ENCODE measurements at places on chromosomes 1 and 21. TPM values are rescaled to one million over a fixed set of nuclear protein-coding genes. Genes with fewer than 3 reads are reported as not detected.

- no peak for DNase-seq
- H3K27ac ChIP-seq: no peak overlapping the region
- H3K36me3 ChIP-seq: peaks cover 3% of the 10 kb centered on the region
- no peaks in the 10 kb centered on the region for H3K4me1 ChIP-seq
These were observed 29.4 kb downstream of the FRRS1 start for GRCh38 chr1:99737016-99737415.

DNA sequence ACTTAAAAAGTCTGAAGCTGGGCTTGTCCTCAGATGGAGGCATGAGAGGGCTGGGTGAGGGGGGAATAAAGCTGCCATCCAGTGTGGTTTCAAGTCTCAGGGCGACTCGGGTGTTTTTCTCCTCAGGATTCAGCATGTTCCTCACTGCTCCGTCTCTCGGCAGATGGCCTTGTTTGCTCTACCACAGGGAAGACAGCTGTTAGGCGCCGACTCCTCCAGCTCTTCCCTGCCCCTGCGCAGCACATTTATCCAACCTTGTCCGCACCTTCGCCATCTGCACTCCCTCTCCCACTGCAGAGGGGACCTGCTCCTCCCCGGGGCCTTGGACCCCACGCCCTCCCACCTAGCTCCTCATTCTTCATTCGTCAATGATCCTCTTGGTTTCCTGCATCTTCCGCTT lies 16.6 kb upstream of the S100A11 start:
- no peaks in the 10 kb centered on the region for H3K27me3 ChIP-seq
- no peak overlapping the region for H3K27ac ChIP-seq
- H3K36me3 ChIP-seq: no peaks in the 10 kb centered on the region

DNA sequence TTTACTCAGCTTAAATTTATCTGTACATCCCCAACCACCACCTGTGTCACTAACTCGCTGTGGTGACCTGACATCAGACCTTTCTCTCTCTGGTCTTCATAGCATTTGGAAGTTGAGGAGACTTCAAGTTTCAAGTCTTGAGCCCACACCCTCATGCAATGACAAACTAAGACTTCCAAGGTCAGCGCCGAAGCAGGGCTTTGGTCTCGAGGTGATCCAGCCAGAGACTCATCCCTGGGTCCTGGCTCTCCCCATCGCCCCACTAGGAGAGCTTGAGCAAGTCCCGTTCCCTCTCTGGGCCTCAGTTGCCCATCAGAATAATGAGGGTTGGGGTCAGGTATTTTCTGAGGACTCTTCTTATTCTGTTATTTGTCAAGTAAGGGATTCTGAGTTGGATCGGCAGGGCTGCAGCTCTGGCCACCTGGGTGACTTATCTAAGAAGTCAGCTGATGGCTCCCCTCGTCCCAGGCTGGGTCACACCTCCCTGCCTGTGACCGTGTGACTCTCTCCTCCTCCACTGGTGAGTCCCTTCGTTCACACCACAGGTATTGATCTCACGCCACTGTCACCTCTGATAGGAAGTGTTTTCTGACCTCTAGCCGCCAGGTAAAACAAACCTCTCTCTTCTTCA lies 143.7 kb upstream of the RUNX3 start:
- H3K27ac ChIP-seq: no peak overlapping the region
- H3K27me3 ChIP-seq: no peaks in the 10 kb centered on the region
- no peaks in the 10 kb centered on the region for H3K36me3 ChIP-seq
- DNase-seq: no peak
- H3K4me3 ChIP-seq: no peak overlapping the region

- no peaks in the 10 kb centered on the region for H3K27me3 ChIP-seq
- DNase-seq: no peak
- H3K4me1 ChIP-seq: no peaks in the 10 kb centered on the region
- H3K27ac ChIP-seq: no peak overlapping the region
- no peaks in the 10 kb centered on the region for H3K36me3 ChIP-seq
These were observed 8.8 kb downstream of the ADCY10 start for GRCh38 chr1:167905182-167905581.

- no peaks in the 10 kb centered on the region for H3K27me3 ChIP-seq
- H3K4me1 ChIP-seq: no peaks in the 10 kb centered on the region
- DNase-seq: no peak
- H3K36me3 ChIP-seq: no peaks in the 10 kb centered on the region
- H3K4me3 ChIP-seq: no peak overlapping the region
These were observed 18.2 kb upstream of the AGO1 start for GRCh38 chr1:35864813-35865212.

DNA sequence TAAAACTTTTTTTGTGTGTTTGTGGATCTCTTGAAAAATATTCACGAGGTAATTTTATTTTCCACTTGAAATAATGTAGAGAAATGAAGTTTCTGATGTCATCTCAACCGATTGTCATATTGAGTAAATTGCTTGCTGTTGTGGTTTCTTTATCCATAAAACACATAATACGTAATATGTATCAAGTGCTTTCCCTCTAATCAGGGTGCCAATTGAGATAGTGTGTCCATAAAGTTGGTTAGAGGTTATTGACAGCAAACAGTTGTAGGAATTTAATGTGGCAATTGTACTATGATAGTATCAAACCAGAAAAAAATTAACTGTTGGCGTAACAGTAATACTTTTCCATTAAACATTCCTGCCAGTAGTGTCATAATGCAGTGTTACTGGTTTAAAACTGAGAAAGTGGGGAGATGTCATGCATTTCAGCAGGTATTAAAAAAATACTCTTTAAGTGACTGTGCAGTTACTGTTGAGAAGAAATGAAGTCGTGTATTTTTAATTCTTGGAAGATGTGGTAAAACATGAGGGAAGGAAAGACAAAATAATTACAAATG lies 38.3 kb downstream of the USP25 start:
- H3K27ac ChIP-seq: no peak overlapping the region
- H3K4me1 ChIP-seq: no peaks in the 10 kb centered on the region
- H3K27me3 ChIP-seq: no peaks in the 10 kb centered on the region
- H3K36me3 ChIP-seq: peaks cover 11% of the 10 kb centered on the region

ZSCAN20 gene
- total RNA-seq: 3.7 TPM

TDRD10 gene
- not detected for total RNA-seq

- no peak overlapping the region for H3K27ac ChIP-seq
- DNase-seq: no peak
- no peak overlapping the region for H3K4me3 ChIP-seq
- H3K36me3 ChIP-seq: no peaks in the 10 kb centered on the region
These were observed 129.5 kb downstream of the CAMTA1 start for GRCh38 chr1:6914706-6915105.

CD53 gene
- total RNA-seq: 490 TPM

DNA sequence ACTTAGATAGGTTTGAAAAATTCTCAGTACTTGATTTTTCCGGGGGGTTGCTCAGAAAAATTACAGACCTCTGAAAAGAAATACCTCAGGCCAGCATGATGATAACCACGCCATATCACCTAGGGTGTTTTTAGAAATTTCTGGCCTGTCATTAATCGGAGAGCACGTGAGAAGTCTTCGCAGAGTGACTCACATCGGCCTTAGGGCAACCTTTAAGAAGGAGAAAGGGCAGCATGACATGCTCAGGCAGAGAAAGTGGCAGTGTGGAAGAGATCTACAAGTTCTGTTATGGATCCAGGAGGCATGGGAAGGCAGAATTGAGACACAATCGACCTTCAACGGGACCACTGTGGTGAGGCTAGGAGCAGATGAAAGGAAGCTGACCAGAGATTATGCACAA lies 506.3 kb downstream of the LMO4 start:
- peaks cover 19% of the 10 kb centered on the region for H3K4me1 ChIP-seq
- H3K27ac ChIP-seq: no peak overlapping the region
- no peak for DNase-seq
- H3K36me3 ChIP-seq: no peaks in the 10 kb centered on the region
- H3K4me3 ChIP-seq: no peak overlapping the region
- H3K27me3 ChIP-seq: no peaks in the 10 kb centered on the region

CD247 gene
- 2.5 TPM for total RNA-seq

GBP6 gene
- 0.12 TPM for total RNA-seq

CD48 gene
- total RNA-seq: 255 TPM

DNA sequence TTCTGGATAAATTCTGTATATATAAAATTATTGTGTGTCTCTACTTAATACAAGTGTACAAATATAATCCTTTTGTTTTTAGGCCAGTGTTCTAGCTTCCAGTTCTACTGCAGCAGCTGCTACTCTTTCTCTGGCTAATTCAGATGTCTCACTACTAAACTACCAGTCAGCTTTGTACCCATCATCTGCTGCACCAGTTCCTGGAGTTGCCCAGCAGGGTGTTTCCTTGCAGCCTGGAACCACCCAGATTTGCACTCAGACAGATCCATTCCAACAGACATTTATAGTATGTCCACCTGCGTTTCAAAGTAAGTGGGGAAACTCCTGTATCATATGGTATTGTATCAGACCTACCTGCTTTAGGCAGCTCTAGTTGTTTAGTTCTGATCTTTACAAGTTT lies 21.3 kb upstream of the OLFML3 start:
- H3K4me3 ChIP-seq: no peak overlapping the region
- DNase-seq: no peak
- no peaks in the 10 kb centered on the region for H3K27me3 ChIP-seq
- no peaks in the 10 kb centered on the region for H3K4me1 ChIP-seq
- H3K36me3 ChIP-seq: peaks cover 70% of the 10 kb centered on the region

GJC2 gene
- total RNA-seq: 0.61 TPM

- peak overlapping the region; percentile 97 for H3K27ac ChIP-seq
- peaks cover 3% of the 10 kb centered on the region for H3K36me3 ChIP-seq
- peak overlapping the region; percentile 93 for H3K4me3 ChIP-seq
- no peaks in the 10 kb centered on the region for H3K27me3 ChIP-seq
- H3K4me1 ChIP-seq: peaks cover 74% of the 10 kb centered on the region
These were observed 2.6 kb downstream of the RUNX3 start for GRCh38 chr1:24927473-24927872.

- H3K4me3 ChIP-seq: no peak overlapping the region
- no peak for DNase-seq
- peaks cover 10% of the 10 kb centered on the region for H3K4me1 ChIP-seq
- H3K27ac ChIP-seq: no peak overlapping the region
- no peaks in the 10 kb centered on the region for H3K36me3 ChIP-seq
- no peaks in the 10 kb centered on the region for H3K27me3 ChIP-seq
These were observed 1626.7 kb upstream of the B3GALT2 start for GRCh38 chr1:194813096-194813495.

GRCh38 chr1:33078030-33078591 lies 2.8 kb upstream of the AZIN2 start:
- DNase-seq: no peak
- no peaks in the 10 kb centered on the region for H3K27me3 ChIP-seq
- no peak overlapping the region for H3K27ac ChIP-seq
- no peaks in the 10 kb centered on the region for H3K36me3 ChIP-seq
- peaks cover 14% of the 10 kb centered on the region for H3K4me1 ChIP-seq

DNA sequence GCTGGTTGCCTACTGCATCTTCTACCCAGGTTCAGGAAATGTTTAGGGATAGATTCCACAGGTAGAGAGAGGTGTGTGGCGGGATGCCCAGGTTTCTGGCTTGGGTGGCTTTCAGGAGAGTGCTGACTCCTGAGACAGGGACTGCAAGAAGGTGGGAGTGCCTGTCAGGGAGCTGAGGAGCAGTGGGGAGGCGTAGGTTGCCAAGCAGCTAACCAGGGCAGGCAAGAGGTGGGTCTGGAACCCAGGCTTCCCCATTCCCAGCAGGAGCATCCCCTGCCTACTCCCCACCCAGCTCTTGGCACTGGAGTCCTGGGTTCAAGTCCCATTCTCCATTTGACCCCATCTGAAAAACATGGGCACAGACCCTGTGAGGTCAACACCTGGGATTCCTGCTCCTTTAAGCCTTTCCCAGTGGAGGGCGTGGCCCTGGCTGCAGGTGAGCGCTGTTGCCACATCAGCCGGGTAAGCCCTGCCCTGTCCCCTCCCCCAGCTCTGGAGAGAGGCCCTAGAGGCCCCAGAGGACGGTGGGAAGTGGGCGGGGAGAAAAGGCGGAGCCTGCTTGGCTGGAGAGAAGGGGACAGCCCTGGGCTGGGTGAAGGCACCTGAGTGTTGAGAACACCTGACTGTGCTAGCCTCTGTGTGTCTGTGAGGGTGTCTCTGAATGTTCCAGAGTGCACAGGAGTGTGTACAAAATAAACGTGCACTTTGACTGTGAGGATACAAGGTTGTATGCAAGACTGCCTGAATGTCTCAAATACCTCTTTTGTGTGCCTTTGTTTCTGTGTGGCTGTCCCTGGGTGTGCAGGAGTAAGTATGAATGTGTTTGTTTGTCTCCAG lies 14.0 kb upstream of the SYNC start:
- no peaks in the 10 kb centered on the region for H3K36me3 ChIP-seq
- H3K27me3 ChIP-seq: no peaks in the 10 kb centered on the region
- no peak overlapping the region for H3K4me3 ChIP-seq
- peak; percentile 48 for DNase-seq
- no peak overlapping the region for H3K27ac ChIP-seq

DNA sequence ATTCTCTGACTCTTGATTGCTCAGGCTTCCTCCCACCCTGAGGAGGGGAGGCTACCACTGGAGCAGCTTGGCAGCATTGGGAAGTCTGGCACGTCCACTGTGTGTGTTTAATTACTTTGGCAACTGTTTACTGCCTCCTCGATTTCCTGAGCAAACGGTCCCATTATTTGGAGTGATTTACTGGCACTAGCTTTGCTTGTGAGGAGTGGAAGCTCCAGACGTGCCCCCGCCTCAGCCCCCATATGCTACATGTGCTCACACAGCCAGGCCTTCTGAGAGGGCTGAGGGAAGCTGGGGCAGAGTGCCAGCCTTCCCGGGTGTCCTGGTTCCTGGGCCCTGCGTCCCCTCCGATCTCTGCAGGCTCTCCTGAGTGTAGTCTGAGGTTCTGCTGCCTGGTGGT lies 306.2 kb downstream of the PTPRU start:
- no peak overlapping the region for H3K4me3 ChIP-seq
- no peaks in the 10 kb centered on the region for H3K36me3 ChIP-seq
- H3K4me1 ChIP-seq: no peaks in the 10 kb centered on the region
- H3K27ac ChIP-seq: no peak overlapping the region
- DNase-seq: no peak

DNA sequence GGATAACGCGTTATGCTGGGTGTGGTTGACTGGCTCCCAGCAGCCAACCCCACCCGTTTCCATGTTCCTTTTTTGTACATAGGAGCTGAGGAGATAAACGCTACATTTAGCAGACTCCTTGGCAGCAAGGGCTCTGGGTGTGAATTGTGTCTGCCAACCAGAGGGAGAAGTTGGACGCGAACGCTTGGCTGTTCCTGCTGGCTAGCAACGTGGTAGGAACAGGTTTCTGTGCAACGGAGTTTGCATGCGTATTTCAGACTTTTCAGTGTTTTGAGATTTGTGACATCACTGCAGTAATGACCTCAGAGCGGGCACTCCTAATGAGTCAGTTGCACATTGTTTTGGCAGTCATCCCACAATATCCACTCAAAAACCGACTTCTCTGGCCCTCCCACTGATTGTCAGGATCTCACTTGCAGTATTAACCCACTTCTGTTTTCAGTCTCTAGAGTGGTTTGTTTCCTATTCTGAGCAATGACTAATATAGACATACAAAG lies 98.7 kb upstream of the RGS1 start:
- H3K36me3 ChIP-seq: no peaks in the 10 kb centered on the region
- H3K27me3 ChIP-seq: no peaks in the 10 kb centered on the region
- H3K4me3 ChIP-seq: no peak overlapping the region

S100A2 gene
- total RNA-seq: not detected

GRCh38 chr1:10626791-10627410 lies 152.2 kb downstream of the PEX14 start:
- no peak overlapping the region for H3K4me3 ChIP-seq
- no peaks in the 10 kb centered on the region for H3K36me3 ChIP-seq
- H3K27me3 ChIP-seq: no peaks in the 10 kb centered on the region
- no peak for DNase-seq
- H3K27ac ChIP-seq: no peak overlapping the region

SELL gene
- total RNA-seq: 262 TPM

GRCh38 chr1:89557956-89558355 lies 33.3 kb downstream of the LRRC8B start:
- H3K4me1 ChIP-seq: peaks cover 6% of the 10 kb centered on the region
- no peak for DNase-seq
- H3K4me3 ChIP-seq: no peak overlapping the region
- H3K27ac ChIP-seq: no peak overlapping the region
- no peaks in the 10 kb centered on the region for H3K27me3 ChIP-seq
